Activated naive CD8-positive, alpha-beta T cell treated with anti-CD3 and anti-CD28 coated beads for 36 hours (primary cell): ENCODE measurements at places on chromosomes 3 and 15.

DNA sequence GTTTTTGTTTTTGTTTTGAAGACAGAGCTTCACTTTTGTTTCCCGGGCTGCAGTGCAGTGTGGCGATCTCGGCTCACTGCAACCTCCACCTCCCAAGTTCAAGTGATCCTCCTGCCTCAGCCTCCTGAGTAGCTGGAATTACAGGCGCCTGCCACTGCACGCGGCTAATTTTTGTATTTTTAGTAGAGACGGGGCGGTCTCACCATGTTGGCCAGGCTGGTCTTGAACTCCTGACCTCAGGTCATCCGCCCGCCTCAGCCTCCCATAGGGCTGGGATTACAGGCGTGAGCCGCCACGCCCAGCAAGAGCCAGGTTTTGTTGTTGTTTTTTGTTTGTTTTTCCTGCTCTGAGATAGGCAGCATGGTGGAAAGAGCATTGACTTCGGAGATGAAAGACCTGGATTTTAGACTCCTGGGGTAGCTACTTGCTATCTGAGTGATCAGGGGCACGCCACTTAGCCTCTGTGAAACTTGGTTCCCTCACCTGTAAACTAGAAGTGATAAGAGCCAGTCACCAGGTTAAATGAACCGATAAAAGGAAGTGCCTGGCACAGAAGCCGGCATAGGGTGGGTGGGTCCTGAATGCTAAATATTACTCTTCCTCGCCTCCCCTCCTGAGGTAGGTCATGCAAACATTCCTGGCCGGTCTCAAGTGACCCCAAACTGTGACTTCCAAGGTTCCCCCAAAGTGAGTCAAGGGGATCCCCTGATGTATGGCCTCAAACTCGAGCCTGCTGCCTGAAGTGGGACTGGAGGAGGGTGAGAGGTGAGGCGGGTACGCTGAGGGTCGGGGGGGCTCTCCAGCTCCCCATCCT is 62.9 kb upstream of the MCF2L2 start:
- DNase-seq, result no peak

GRCh38 chr3:53353202-53353601 is 5.9 kb upstream of the DCP1A start:
- no peak for DNase-seq

DNA sequence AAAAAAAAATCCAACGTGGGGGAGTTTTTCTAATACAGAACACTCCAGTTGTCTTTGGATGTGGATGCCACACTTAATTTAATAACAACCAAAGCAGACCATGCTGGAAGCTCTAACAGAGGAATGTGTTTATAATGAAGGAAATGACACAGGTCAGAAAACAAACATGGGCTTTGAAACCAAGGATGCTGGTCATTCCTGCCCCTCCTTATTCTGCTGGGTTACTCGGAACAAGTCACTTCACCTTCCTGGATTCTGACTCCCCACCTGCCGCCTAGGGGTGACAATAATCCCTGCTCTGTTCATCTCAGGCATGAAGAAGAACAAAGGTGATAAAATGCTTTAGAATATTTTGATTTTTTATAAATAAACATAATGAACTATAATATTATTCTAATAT is 240.9 kb upstream of the ADAMTS9 start:
- no peak for DNase-seq

- peak; percentile 35 for DNase-seq
Observed at GRCh38 chr3:197003461-197004385, 25.9 kb downstream of the MELTF start.

DNA sequence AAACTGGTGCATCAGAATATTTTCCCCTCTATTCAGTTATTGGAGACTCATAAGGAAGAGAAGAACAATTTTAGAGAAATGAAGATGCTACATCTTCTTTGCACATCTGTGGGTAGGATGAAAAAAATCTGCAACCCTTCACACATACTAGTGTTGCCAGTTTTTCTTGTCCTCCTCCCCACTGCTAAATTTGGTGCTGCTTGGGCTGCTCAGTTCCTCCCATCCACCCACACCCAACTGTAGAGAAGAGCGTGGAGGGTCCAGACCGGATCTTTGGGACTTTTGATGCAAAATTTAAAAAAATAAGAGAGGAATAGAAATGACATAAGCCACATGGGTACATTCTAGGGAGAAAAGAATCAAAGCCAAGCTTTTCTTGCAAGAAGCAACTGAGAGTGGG is 8.7 kb upstream of the RASA2 start:
- no peak for DNase-seq

DNA sequence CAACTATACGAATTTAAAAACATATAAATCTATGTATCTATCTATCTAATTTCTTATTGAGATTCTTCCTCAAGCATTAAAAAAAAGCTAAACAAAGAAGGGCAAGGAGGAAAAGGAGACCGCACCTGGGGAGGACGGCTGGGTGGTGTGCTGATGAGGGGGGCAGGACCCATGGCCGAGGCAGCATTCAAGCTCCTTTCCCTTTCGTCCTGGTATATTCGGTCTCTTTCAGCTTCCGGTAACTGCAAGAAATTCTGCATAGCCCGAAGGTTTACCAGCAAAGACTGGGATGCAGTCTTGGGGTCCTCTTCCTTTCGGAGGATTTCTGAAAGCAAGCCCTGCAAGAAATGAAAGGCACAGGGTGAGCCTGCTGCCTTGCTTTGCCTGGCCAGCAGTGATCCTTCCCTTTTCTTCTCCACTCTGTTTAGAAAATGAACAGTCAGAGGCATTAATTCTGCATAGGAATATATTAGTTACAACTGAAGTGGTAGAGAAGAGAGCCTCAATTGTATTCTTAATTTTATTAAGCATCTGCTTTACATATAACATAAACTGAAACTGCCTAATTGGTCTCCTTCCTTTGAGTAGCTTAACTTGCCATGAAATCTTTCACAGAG is 38.8 kb downstream of the SATB1 start:
- DNase-seq, result no peak

DNA sequence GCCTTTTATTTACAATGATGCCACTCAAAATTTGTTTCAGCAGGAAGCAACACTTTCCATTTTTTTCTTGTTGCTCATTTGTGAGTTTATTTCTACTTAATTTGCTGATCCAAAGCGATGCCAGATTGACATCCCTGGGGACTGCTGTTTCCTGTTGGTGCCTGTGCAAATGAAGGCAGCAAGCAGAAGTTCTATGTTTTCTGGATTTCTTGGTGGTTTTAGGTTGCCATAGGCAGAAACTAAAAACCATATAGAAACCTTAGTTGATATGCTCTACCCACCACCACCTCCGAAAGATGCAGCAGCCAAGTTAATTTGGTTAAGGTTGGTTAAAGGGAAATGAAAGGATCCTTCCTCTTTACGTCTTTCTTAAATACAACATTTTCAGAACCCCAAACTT is 356.2 kb downstream of the RBMS3 start:
- no peak for DNase-seq

- no peak for DNase-seq
Observed at GRCh38 chr15:55993804-55994560, 570 bp upstream of the NEDD4 start.

GRCh38 chr3:152513301-152513960 is 244.7 kb downstream of the MBNL1 start:
- no peak for DNase-seq

DNA sequence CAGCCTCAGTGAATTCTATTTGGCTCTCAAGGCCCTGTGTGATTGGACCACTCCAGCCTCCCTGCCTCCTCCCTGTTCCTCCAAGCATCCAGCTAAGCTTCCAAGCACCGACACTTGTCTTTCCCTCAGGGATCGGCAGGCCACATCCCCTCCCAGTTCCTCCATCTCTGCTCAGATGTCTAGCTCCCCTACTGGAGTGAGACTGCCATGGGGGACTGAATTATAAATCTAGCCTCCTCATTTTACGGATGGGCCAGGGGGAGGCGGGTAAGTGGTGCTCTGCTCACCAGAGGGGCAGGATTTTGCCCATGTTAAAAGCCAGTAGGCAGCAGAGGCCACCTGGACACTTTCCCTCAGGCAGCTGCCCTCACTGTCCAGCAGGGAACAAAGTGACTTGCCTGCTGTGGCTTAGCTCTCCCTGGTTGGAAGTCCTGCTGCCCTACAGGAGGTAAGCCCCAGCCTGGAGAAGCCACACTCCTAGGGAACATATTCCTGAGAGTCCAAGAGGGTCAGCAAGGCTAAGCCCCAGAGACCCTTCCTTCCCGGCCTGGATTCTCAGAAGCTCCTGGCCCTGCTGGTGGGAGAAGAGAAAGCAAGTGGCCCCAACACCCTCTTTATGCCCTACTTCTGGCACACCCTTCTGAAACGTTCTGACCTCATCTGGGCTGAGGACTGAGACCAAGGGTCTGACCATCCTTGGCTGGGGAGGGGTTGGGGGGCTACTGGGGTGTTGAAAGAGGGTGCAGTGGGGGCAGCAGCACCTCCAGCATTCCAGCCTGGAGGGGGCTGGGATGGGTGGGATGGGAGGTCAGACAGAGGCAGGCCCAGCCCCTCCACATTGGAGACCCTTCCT is 9.1 kb upstream of the HHATL start:
- DNase-seq, result no peak

DNA sequence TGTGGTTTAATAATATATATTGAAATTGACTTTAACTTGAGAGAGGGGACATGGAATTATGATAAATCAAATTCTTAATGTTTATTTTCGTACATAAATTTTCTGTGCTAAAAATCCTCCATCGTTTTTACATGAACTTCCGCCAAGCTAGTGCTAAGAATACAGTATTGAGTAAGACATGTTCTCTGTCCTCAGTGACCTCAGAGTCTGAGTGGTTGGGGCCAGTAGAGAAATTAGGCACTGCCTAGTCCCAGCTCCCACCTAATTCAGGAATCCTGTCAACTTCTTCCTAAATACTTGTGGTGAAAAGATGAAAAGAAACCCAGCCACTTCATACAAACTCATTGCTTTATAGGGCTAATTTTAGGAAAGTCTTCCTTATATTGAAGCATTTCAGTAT is 110.3 kb downstream of the PPP2R3A start:
- no peak for DNase-seq

GRCh38 chr3:63092515-63092914 is 185.6 kb upstream of the SYNPR start:
- DNase-seq, result no peak

- peak; percentile 13 for DNase-seq
Observed at GRCh38 chr15:52496776-52497470, 31.8 kb downstream of the MYO5A start.

DNA sequence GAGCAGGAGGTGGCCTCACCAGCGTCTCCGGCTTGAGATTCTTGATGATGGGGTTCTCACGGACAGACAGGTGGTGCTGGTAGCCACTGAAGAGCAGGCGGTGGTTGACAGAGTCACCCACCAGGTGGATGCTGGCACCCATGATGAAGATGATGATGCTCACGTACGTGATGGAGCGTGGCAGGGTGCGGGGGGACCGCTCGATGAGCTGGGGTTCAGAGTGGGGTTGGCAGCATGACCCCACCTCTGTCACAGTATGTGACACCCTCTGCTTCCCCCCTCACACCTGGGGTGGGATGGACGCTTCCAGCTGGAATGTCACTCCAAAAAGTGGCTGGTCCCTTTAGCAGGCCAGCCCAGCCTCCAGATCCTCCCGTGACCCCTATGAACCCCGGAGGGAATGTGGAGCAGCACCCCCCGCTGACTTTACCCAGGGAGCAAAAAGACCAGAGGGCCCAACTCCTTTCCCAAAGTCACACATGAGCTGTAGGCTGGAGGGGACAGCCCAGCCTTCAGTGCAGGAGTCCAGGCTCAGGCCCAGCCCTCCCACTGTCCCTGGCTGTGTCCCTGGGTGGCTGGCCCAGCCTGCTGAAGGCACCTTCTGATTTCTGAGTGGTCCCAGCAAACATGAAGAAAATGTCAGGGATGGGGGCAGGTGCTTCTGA is 6.7 kb upstream of the CALML4 start:
- no peak for DNase-seq

DNA sequence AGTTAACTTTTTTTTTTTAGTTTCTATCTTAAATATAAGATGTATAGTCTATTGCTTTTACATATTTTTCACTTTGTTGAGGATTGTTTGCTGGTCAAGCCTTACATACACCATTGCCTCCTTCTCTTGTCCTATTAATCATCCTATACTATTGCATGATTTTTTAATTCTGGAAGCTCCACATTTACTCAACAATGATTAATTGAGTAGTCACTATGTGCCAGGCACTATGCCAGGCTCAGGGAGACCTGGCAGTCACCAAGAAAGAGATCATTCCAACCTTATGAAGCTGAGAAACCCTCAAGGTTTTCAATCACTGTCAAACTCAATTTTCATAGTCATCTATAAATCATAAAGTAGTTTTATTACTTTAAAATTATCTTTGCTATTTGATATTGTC is 626.2 kb downstream of the IGSF11 start:
- DNase-seq, result no peak

- DNase-seq, result no peak
Observed at GRCh38 chr3:118792191-118792590, 242.5 kb downstream of the IGSF11 start.

DNA sequence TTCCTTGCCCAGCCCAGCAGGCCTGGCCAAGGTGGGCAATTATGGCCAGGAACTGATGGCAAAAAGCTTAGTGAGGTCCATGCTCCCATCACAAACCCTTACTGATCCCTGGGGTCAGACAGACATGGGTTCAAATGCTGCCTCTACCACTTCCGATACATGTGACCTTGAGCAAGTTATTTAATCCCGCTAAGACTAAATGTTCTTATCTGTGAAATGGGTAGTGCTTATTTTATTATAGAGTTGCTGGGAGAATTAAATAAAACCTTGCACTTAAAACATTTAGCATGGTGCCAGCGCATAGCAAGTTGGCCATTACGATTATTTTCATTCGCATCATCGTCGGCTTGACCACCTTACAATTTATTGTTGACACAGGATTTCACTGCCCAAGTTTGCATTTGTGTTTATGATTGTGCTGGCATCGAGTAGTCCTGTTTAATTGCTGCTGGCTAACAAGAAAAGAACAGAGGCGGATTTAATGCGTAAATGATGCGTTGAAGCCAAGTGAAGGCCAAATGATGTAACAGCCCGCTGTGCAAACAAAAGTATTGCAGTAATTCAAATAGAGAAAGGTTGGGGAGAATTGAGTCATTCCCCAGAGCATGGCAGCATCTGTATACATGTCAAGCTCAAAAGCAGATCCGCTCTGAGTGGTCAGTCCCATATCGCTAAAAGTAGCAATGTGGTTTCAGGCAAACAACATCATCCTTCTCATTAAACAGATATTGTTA is 7.3 kb upstream of the FURIN start:
- no peak for DNase-seq

DNA sequence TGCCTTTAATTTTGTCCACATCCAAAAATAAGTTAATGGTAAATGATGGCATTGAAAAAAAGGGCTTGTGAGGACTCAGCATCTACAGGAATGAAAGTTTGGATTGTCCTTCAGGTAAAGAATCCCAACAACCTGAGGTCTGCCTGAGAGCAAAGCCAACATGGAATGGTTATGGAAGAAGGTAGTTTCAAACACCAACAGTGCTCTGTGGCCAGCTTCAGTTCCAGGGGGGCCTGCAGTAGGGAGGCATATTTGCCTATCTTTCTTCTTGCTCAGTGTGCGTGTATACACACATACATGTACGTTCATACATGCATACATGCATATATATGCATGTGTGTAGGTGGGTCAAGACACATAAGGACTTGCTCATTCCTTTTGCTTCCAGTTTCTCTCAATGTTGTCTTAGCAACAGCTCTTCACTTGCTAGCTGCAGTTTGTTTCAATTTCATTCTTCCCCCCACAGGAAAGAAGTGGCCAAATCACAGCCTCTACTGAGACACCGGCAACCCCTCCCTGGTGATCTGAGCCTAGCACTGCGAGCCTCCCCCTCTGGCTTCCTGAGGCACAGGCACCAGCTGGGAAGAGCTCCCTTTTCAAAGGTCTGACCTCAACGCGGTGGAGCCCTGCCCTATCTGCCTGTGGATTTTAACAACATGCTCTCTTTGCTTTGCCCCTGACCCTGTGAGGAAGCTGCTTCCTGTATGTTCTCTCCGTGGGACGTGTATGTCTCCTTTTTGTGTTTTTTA is 146.2 kb downstream of the KLF13 start:
- peak; percentile 67 for DNase-seq
